ENCODE measurements at places on chromosomes 4 and X.

GRCh38 chr4:85127653-85128052 is 161.2 kb upstream of the WDFY3 start:
- no peak for DNase-seq

GRCh38 chr4:172881645-172882044 is 287.0 kb upstream of the GALNT7 start:
- no peak for DNase-seq

GRCh38 chr4:2714061-2714770 is 41.9 kb downstream of the TNIP2 start:
- peak; percentile 68 for DNase-seq

DNA sequence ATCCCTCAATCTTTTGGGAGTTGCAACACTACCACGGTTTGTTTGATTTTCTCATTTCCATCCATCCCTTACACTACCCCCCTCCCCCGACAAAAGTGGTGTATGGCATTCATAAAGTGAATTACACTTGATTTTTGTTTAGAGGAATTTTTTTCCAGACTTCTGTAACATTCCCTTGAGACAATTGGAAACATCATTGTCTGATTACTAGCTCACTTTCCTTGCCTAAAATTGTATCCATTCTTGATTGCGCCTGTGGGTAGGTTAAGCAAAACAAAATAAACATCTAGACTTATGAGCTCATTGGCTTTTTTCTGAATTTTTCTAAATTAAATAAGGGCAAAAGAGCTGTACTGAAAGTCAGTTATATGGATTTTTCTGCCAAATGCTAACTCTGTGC is 3.5 kb downstream of the GPC3 start:
- DNase-seq: no peak

GRCh38 chrX:51847463-51847862 is 46.0 kb upstream of the MAGED1 start:
- DNase-seq: no peak

DNA sequence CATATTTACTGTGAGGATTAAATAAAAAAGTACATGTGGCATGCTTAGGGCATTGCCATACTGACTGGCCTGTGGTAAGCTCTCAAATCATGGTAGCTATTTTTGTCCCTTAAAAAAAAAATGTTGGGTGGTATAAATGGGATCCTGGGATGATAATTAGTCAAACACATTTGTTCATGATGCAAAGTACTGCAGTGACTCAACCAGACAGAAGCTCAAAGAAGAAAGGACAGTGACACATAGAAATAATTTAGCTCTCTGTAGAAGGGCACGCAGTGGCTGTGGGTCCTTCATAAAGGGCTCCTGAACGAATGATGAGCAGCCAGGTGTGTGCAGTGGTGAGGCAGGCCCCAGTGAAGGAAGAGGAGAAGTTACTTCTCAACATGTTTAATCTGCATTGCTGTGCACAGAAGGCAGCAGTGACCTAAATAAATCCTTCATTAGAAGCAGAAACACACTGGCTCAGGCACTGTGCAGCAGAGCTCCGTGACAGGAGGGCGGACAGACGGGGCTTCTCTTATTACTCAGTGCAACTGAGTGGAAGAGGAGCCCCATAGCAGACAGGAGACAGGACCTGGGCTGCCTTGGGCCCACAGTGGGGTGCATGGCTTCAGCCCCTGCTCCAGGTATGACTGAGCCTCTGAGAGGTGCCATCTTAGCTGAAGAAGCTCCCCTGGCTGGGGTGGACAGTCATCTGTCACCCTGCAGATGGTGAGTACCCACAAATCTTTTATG is 20.3 kb downstream of the HS3ST1 start:
- DNase-seq: no peak

DNA sequence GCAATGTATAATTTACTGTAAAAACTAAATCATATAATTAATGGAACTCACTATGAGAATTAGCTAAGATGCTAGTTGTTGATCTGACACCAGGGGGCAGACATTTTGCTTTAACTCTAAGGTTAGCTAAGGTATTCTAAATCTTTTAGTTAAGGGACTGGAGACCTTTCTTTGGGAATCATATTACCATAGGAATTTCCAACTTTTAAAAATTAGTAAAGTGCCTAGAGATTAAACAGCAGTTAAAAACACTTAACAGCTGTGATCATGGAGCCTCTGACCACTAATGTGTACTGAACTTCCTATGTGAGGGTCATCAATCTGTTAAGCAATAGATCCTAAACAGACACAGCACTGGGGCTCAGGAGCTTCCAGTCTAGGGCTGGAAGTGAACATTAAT is 226.6 kb downstream of the NSUN7 start:
- peak; percentile 14 for DNase-seq

GRCh38 chr4:42654631-42655268 is 2.2 kb downstream of the ATP8A1 start:
- DNase-seq: no peak

GRCh38 chr4:77493829-77494551 is 111.6 kb upstream of the CXCL13 start:
- no peak for DNase-seq

- DNase-seq: no peak
These were observed 7.4 kb upstream of the MGST2 start for GRCh38 chr4:139658185-139658584.

GRCh38 chrX:133924548-133924947 is 60.8 kb downstream of the GPC3 start:
- DNase-seq: no peak

GRCh38 chr4:86910369-86910768 is 18.1 kb upstream of the C4orf36 start:
- DNase-seq: no peak

DNA sequence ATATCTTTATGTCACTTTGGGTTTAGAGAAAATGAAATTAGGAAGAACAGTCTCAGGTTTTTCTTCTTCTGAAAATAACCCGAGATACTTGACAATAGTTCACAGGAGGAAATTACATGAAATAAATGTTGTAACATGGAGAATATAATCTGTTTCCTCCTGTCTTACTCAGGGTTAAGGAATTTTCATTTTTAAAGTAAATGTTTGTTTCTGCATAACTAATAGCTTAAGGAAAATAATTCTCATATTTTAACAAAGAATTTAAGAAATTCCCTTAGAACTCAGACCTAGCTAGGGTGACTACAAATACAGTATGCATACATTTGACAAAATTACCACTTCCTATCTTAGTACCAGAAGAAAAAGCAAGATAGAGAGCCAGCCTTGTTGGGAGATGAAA is 17.2 kb upstream of the SPRY1 start:
- DNase-seq: no peak

GRCh38 chr4:90757534-90758060 is 630.4 kb downstream of the CCSER1 start:
- DNase-seq: no peak

DNA sequence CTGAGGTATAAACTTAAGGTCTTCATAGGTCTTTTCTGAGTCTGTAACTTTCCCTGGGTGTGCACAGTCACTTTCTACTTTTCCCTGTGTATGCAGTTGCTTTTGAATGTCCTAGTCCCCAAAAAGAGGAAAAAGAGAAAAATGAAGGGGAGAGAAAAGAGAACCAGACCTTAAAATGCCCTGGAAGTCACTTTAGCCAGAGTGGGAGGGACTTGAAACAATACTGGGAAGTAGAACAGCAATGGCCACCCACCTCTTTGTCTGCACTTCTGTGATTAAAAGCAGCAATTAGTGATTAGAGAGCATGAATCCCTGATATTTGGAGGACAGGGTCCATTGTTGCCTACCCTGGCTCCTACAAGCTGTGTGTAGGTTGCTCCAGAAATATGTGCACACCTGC is 36.1 kb downstream of the ZCCHC13 start:
- no peak for DNase-seq

DNA sequence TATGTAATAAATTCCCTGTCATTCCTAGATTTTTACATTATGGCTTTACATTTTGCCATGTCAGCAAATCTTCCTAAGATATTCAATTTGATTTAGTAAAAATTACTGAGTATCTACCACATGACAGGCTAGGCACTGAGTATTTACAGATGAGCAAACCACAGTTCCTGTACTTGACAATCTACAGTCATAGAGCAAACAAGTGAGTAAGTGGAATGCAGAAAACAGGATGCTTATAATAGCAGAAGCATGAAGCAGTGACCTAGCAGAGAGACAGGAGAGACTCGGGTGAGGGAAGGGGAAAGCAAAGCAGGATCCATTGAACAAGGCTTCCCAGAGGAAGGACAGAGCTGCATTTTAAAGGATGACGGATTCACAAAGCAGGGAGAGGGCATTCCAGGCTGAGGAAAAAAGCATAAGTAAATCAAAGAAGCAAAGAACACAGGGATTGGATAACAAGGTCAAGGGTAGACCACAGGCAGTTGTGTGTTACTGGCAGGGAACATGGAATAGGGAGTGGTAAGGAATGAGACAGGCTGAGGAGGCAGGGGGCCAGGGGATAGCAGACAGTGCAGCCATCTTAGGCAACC is 124.7 kb upstream of the C1QTNF7 start:
- no peak for DNase-seq

DNA sequence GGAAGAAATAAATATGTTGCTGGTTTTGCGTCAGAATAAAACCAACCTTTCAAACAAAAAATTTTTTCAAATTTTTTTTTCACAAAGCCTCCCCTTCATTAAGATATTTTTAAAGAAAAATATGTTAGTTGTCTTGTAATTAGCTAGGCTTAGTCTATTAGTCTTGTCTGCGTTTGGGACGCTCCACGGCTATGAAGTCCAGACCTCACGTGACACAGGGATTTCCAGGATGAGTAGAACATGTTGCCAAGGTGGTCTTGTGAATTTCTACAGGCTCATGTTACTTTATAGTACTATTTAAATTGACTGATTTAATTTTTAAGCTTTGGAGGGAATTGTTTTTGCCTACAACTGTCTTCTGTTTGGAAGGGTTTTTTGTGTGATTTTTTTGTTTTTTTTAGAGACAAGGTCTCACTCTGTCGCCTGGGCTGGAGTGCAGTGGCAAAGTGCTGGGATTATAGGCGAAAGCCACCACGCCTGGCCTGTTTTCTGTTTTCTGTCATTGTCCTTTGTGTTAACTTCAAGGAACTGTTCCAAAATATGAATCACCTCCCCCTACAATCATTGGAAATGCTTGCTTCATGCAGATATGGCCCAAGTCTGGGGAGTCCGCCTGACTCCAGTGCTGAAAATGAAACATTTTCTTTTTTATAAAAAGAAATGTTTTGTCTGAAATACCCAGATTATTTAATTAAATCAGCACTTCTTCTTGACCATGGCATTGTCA is 26.2 kb downstream of the TMEM144 start:
- no peak for DNase-seq

DNA sequence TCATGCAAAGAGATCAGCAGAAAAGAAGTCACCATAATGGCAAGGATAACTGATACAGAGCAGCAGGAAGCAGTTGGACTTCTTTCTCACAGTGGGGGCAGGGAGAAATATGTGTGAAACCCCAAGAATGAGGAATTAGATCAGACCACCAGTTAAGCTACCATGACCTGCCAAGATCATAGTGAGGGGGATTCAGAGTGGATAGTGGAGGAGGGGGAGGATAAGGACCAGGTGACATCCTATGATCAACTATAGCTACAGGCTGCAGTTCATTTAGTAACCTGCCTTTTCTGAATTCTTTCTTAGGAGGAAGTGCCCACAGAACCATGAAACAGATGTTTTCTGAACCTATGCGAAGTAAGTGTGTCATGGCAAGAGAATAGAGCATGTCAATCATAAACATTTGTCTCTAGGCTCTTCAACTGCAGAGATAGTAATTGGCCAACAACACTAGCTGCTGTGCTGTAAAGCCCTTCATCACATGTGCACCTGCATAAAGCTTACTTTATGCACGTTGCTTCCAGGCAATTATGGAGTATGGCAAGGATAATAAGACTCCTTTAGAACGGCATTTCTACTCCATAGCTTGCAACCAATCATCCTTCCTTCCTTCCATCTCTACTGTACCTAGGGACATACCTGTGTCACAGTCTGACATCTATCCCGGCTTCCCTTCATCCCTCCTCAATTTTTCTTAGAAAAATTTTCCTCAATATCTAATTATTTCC is 329.7 kb downstream of the EPHA5 start:
- DNase-seq: no peak

GRCh38 chrX:13029887-13030771 is 14.3 kb downstream of the FAM9C start:
- DNase-seq: no peak

DNA sequence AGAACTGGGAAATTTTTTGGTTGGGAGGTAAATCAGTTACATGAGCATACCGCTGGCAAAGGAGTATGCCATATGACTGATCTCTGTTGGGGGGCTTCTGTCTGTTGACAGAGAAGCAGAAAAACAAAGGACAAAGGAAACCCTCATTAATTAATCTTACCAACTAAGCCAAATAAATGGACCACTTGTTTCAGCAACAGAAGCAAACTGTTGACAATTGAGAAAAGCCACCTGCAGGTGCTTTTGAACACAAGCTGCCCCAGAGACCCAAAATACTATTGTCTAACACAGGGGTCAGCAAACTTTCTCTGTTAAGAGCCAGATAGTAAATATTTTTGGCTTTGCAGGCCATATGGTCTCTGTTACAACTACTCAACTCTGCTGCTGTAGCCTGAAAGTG is 7.0 kb upstream of the FRYL start:
- no peak for DNase-seq

DNA sequence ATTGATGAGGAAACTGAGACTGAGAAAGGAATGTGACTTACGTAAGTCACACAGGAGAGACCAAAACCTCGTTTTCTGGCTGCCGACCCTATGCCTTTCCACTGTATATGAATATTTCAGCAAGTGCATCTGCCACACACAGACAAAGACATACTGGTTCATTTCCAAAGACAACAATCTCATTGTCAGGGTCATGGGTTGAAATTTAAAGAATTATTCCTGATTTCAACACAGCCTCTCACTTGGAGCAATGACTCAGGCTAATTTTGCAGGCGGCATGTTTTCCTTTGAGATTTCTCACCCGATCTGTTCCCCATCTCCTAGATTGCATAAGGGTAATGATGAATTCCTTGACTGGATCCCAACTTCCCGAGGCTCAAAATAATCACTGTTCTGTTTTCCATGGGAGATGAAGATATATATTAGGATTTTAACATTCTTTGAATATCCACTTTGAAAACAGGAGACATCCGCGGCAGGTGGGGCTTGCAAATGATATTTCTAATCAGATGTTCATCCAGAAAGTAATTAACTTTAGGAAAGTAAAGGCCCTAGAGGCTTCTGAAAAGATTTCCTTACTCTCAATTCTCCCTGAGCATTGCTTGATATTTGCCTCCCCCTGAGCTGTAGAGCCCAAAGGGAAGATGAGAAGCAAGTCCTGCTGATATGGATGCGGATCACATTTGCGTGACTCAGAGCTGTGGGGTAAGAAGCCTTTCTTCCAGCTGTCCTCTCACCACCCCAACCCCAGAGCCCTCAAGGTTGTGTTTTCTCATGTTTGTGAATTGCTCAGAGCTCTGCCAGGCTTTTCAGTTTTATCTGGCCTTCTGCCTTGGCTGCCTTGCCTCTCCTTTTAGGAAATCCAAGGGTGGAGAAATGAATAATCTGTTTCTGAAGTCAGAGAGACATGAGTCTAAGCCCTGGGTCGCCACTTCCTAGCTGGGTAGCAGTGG is 361.1 kb upstream of the BOD1L1 start:
- no peak for DNase-seq

- peak; percentile 15 for DNase-seq
These were observed 176.0 kb downstream of the MAML3 start for GRCh38 chr4:139977838-139978609.

- no peak for DNase-seq
These were observed 45.5 kb downstream of the CENPC start for GRCh38 chr4:67499799-67500198.

All from NCI-H187 (cell line).